Activated T-helper 1 cell treated with anti-CD3 and anti-CD28 coated beads, Interleukin-12 subunit alpha, Interleukin-12 subunit beta, Interleukin-2, Interleukin-4 antibody, amounts not matched to agents 30 ng/mL and 10 ng/mL and 1 ng/mL, durations not matched to agents 14 hours and 24 hours and 36 hours (primary cell): ENCODE measurements at places on chromosomes 6 and 20. TPM values are rescaled to one million over a fixed set of nuclear protein-coding genes. Genes with fewer than 3 reads are reported as not detected.

TBXT gene
- not detected in 2 replicates for total RNA-seq

LPA gene
- total RNA-seq = not detected in 2 replicates

RTN4IP1 gene
- total RNA-seq = 6.4 and 6.8 TPM in 2 replicates

REM1 gene
- not detected in 2 replicates for total RNA-seq

DNA sequence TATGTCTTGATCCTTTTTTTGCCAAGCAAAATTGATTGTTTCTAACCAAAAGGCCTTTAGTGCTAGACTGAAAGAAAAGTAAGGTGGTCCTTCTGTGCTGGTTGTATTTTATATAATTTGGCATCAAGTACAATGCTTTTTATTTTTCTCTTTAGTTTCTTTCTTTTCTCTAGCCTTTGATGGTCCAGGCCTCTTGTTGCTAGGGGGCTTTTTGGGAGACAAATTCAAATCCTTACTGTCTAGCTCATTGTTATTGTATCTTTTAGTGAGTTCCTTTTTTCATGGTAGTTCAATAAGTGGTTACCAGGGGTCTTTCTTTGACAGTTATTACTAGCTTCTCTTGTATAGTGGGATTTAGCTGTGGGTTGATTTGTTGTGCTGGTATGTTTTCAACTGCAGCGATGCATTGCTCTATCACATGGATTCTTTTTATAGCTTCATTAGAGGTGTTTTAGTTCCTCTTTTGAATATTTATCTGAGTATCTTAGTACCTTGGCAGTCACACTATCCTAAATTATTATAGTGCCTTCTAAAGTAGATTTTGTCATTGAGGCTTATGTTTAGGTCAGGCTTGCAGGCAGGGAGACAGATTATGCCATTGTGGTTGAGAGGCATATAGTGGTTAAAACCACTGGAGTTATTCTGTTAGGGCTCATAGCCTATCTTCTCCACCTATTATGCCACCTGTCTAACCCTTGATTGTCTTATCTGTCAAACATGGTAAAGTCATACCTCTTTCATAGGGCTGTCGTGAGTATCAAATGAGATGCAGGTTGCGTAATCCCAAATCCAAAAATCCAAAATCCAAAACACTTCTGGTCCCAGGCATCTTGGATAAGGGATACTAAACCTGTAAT lies 49.5 kb downstream of the KCNS1 start:
- H3K4me3 ChIP-seq = no peak overlapping the region
- no peak for DNase-seq
- no peaks in the 10 kb centered on the region for H3K27me3 ChIP-seq
- peaks cover 40% of the 10 kb centered on the region for H3K36me3 ChIP-seq
- H3K4me1 ChIP-seq = peaks cover 62% of the 10 kb centered on the region
- H3K27ac ChIP-seq = peak overlapping the region; percentile 61

- no peak for DNase-seq
- peak overlapping the region; percentile 56 for H3K4me3 ChIP-seq
- peaks cover 25% of the 10 kb centered on the region for H3K36me3 ChIP-seq
- H3K27ac ChIP-seq = peak overlapping the region; percentile 61
- no peaks in the 10 kb centered on the region for H3K27me3 ChIP-seq
Observed at GRCh38 chr6:149728499-149729234, 10.8 kb upstream of the LATS1 start.
